ENCODE measurements at places on chromosomes 2 and 18.

DNA sequence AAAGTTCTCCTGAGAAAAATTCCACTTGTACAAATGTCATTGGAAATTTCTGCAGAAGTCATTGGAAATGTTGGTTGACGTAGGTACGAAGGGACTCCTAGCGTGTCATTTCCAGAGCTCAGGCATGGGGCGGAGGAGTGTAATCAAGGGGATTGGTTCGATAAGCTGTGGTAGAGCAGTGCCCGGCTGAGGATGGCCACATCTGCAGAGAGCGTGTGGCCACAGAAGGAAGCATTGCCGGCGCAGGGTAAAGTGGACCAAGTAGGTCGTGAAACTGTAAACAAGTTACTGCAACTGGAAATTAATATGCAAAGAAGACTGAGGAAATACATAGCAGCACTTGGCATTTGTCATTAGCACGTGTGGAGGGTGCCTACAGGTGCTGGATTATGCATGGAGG is 101.8 kb downstream of the DGKD start:
- DNase-seq: no peak

DNA sequence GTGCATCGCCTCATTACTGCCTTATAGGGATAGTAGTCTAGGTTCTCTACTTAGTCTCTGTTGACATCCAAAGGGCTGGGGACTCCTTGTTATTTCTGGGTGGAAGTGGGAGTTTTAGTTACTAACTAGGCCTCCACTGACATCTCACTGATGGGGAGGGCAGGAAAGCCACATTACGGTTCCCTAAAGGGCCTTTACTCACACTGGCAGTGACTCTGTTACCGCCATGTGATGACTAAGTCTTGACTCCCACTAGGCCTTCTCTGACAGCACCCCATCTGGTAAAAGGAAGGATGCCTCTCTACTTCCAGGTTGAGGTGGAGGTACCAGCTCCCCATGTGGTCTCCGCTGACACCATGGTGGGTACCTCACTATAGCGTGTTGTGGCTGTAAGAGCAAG is 14.0 kb upstream of the BCL2L11 start:
- peak; percentile 53 for DNase-seq

- no peak for DNase-seq
Measured at GRCh38 chr2:197189426-197190099, 121.0 kb downstream of the ANKRD44 start.

DNA sequence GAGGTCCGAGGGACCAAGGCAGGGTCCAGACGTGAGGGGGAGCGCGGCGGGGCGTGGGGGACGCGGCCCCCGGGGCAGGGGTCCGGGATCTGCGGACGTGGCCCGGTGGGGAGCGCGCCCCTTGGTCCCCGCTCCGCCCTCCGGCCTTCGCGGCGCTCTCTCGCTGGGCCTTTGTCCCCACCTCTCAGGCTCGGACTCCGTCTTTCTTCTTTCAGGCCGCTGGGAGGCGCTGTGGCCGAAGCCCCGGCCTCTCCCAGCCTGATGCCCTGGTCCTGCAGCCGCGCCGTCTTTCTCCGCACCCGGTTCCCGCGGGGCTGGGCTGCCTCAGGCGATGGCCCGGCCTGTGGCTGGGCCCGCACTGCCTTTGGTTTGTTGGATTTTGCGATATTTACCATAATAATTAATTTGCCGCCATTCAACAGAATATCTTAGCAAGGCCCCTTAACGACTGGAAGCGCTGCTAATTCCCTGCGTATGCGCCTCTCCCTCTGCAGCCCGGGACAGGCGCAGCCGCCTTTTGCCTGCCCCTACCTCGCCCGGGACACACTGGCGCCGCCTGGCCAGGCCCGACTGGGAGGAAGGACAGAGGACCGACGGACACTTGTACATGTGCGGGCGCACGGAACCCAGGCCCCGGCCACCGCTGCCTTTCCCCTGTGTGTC is 10.8 kb downstream of the SIX3 start:
- DNase-seq: peak; percentile 21

GRCh38 chr2:74001781-74002504 is 17.2 kb downstream of the TET3 start:
- no peak for DNase-seq

DNA sequence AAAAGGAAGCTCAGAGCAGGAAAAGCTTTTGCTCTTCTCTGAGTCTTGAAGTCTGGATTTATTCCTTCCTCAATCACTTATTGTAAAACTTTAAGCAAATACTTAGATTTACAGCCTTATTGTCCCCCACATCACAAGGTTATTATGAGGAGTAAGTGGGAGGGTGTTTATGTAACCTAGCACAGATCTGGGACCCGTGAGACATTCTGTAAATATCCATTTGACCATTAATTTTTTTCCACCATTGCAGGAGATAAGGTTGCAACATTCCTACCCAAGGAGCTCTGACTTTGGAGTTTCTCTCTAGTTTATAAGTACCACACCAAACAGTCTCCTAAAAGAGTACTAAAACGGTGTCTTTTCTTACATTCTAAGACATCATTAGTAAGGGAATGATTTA is 52.1 kb upstream of the CTIF start:
- DNase-seq: peak; percentile 62

DNA sequence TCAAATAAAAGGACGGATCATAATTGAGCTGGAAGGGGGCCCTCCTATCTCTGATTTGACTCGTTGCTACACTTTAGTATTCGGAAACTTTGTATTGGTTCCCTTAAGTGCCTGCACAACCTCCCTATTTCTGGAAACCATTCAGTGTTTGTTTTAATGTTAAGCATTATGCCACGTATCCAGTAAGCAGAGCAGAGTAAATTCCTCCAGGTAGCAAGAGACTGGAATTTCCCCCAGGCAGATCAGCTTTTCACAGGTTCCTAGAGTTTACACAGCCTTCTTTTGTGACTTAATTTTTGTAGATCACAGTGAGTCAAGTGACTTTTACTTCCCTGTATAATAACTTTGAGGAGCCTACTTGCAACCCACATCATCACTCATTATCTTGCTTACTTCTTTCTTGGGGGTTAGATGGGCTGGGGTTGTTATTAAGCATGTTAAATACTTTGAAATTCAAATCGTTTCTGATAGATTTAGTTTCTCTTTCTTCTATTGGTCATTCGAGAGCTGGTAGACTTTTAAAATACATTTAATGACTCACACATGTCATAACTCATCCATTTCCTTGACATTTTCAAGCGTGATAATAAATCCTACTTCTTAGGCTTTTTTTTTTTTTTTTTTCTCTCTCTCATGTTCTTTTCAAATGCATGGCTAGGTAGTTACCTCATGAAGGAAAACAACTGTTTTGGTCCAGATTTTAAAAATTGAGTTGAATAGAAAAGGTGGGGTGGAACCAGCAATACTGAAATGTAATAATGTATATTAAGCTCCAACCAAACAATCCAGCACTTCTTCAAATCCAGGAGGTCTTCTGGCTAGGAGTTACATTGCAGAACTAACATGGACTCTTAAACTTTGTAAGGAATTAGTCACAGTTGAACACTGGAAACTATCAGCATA is 219.3 kb downstream of the NEDD4L start:
- DNase-seq: peak; percentile 86

- DNase-seq: peak; percentile 61
Measured at GRCh38 chr2:197168705-197169104, 141.9 kb downstream of the ANKRD44 start.

GRCh38 chr2:37472959-37473358 is 128.5 kb downstream of the QPCT start:
- peak; percentile 84 for DNase-seq

DNA sequence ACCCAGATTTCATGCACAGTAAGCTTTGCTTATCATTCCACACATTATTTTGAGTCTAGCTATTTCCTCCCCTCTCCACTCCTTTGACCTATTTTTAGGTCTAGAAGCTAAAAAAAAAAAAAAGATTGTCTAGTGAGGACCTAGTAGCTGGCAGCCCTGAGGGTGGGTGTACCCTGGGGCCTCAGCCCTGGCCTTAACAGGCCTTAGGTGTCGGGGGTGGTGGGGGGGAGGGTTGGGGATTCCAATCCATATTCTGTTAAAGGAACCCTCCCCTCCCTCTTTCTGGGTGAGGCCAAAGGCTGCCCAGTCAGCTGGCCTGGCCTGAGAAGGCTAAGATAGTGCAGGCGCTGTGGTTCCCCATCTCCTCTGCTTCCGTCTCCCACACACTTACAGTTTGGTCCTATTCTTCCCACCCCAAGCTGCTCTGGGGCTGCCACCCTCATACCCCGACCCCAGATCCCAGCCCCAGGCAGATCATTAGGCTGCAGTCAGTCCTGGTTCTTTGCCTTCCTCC is 65.5 kb upstream of the HK2 start:
- peak; percentile 14 for DNase-seq

- no peak for DNase-seq
Measured at GRCh38 chr2:218961651-218962570, 2.4 kb downstream of the CDK5R2 start.

- no peak for DNase-seq
Measured at GRCh38 chr2:134522496-134523455, 196.0 kb downstream of the TMEM163 start.

- DNase-seq: no peak
Measured at GRCh38 chr2:23283-23682, 23.0 kb downstream of the FAM110C start.

DNA sequence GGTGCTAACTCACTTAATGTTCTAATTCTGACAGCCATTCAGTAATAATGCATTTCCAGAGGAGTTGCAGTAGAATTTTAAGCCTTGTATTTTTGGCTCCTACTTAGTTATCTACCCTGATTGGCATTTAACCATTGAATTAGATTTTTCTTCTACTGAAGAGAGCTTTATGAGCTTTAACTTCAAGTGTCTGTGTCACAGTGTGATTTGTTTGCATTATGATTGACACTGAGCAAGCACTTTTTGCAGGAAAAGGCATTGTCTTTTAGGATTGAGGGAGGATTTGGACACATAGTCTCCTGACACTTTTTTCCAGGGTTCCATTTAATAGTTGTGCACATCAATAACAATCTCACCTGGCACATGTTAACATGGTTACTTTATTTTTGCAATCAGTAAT is 26.7 kb downstream of the LYPD6 start:
- no peak for DNase-seq

DNA sequence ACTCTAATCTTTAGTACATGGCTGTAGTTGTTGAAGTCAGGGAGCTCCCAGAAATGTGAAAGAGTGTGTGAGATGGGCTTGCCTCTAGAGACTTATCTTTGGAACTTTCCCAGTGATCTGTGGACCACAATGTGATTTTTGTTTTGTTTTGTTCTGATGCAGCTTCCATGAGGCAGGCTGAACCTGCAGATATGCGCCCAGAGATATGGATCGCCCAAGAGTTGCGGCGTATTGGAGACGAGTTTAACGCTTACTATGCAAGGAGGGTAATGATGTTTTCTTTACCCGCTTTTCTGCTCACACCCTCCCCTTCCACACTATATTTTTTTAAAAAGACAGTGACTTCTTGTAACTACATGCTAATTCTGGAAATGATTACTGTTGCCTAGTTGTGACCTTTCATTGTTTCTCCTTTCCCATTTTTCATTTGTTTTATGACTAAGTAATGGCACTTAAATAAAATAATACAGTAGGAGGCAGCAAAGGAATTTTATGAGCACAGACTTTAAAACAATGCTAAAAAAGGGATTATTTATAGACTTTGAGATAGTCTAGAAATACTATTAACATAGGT is 29.3 kb downstream of the BCL2L11 start:
- no peak for DNase-seq

- peak; percentile 91 for DNase-seq
Measured at GRCh38 chr18:48902023-48902855, 48.5 kb downstream of the SMAD7 start.

DNA sequence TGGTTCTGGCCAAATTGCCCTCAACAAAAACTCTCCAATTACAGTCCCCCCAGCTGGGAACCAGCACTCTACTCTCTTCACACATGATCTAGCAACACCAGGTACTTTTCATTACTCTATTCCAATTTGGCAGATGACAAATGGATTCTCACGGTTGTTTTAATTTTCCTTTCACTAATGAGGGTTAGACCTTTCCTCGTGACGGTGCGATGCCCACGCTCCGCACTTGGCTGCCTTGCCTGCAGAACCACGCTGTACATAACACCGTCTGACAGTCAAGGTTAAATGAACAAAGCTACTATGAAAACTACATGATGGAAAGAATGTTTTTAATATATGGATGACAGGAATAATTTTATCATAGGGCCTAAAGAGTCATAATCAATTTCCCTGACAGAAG is 141.5 kb downstream of the FBXO15 start:
- no peak for DNase-seq

- no peak for DNase-seq
Measured at GRCh38 chr18:61982475-61982874, 89.7 kb upstream of the RNF152 start.

DNA sequence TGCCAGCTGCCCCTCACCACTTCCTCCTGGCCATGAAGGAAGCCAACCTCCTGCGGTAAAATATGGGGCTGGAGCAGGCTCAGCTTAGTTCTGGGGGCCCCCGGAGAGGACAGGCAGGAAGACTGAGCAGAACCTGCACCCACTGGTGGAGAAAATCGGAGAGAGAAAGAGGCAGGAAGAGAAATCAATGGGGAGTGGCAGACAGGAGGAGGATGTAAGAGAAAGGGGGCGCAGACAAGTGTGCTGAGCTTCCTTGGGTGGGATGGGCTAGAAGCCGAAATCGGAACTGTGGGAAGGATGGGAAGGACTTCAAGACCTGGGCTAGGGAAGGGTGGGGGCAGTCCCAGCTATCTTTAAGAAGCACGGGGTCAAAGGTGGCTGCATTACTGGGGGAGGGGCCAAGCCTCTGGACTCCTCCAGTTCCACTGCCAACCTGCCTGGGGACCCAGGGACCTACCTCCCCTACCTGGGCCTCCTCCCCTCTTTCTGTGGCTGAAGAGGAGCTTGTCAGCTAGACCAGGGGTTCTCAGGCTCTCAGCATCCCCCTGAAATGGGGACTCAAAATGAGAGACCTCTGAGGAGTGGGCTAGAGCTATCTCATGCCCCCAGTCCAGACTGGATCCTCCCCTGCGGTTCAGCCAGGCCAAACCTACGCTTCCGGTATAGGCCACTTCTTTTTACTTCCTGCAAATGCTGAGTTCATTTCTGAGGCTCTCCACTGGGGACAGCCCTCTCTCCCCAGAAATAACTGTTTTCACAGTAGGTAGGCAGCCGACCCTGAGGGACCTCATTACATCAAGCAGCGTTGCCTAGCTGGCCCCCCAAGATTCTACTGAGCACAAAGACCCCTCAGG is 33.6 kb upstream of the B3GNT7 start:
- DNase-seq: no peak

DNA sequence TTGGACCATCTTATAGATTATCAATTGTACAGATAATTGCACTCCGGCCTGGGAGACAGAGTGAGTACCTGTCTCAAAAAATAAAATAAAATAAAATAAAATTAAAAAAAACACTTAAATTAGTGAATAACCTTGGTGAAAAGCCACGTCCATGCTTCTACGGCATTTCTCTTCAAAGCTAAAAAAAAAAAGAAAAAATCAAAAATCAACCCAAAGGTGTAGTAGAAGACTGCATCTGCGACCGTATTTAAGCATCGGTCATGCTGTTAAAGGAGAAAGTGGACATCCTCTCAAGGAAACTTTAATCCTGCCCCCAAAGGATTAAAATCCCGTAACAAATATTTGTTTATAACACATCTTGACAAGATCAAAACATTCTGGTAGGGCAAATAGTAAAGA is 350 bp upstream of the RNF138 start:
- DNase-seq: no peak

All from M059J (cell line).